Calu3 (cell line): ENCODE measurements at places on chromosomes 5 and 9. TPM values are rescaled to one million over a fixed set of nuclear protein-coding genes. Genes with fewer than 3 reads are reported as not detected.

The IFNA13 gene
- total RNA-seq = not detected in 2 replicates

The CBY3 gene
- total RNA-seq = not detected in 2 replicates

The ELOVL7 gene
- total RNA-seq = 40.5 and 42.7 TPM in 2 replicates

GRCh38 chr5:143687604-143688003, 124.4 kb upstream of the HMHB1 start:
- no peak for DNase-seq
- no peak overlapping the region for H3K27ac ChIP-seq
- no peak overlapping the region for H3K4me3 ChIP-seq
- no peaks in the 10 kb centered on the region for H3K27me3 ChIP-seq

DNA sequence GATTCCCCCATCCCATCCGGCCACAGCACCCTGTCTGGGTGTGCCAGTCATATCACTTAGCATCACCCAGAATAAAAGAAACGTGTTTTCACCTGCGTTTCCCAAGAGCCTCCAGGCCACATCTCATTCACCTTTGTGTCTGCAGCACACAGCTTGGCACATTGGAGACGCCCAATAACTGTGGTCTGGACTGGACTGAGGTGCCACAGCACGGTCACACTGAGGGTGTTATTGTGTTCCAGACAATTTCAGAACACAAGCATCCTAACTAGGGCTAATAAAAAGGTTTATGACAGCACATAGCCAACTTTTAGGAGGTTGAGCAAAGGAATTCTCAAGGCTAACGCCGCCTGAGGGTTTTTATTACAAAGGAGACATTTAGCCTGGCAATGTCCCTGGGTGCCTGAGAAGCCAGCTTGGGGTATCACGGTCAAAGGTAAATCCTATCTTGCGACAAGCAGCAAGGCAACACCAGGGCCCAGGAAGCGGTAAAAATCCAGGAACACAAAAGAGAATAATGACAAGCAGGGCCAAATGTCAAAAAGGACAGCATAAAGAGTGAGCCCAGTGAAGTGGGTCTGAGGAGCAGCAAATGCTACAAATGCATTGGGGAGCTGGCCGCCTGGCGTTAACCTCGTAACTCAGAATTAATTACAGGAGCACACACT, 3.4 kb downstream of the EPB41L4B start:
- no peak overlapping the region for H3K4me3 ChIP-seq
- peaks cover 55% of the 10 kb centered on the region for H3K4me1 ChIP-seq
- no peak for DNase-seq
- peaks cover 32% of the 10 kb centered on the region for H3K36me3 ChIP-seq
- H3K27me3 ChIP-seq = no peaks in the 10 kb centered on the region

The GARIN3 gene
- not detected in 2 replicates for total RNA-seq

GRCh38 chr5:112940670-112941069, 18.6 kb upstream of the REEP5 start:
- no peaks in the 10 kb centered on the region for H3K27me3 ChIP-seq
- H3K4me3 ChIP-seq = no peak overlapping the region
- H3K4me1 ChIP-seq = no peaks in the 10 kb centered on the region
- H3K36me3 ChIP-seq = no peaks in the 10 kb centered on the region
